Activated CD4-positive, alpha-beta T cell treated with anti-CD3 and anti-CD28 coated beads, Interleukin-2, amount 10 ng/mL, durations not matched to agents 7 days and 5 days (primary cell): ENCODE measurements at places on chromosomes 6 and 20. TPM values are rescaled to one million over a fixed set of nuclear protein-coding genes. Genes with fewer than 3 reads are reported as not detected.

TREML2 gene
- total RNA-seq: 25.8 TPM

DNA sequence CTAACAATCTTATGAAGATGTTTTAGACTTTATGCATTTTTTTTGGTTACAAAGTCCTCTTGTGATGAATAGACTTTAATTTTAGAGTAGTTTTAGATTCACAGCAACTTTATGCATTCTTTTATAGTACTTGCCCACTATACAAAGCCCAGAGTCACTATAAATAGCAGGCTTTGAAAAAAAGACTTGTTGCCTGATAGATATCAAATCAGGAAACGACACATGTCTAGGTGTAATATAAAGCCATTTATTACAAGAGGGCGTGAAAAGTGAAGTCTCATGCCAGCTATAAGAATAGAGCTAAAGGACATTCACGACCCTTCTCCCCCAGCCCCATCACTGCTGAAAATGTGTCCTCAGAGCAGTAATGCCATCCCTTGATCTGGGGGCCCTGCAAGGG is 78.0 kb upstream of the MRPS10 start:
- no peak overlapping the region for H3K27ac ChIP-seq
- H3K27me3 ChIP-seq: no peaks in the 10 kb centered on the region
- DNase-seq: no peak
- peaks cover 45% of the 10 kb centered on the region for H3K4me1 ChIP-seq
- peaks cover 46% of the 10 kb centered on the region for H3K36me3 ChIP-seq
- H3K4me3 ChIP-seq: no peak overlapping the region

- H3K4me1 ChIP-seq: no peaks in the 10 kb centered on the region
- no peak for DNase-seq
- H3K27ac ChIP-seq: no peak overlapping the region
These were observed 419.6 kb upstream of the MARCKS start for GRCh38 chr6:113437566-113437965.

GRCh38 chr6:13362412-13362811 is 34.1 kb upstream of the TBC1D7 start:
- H3K36me3 ChIP-seq: peaks cover 2% of the 10 kb centered on the region
- H3K4me1 ChIP-seq: peaks cover 18% of the 10 kb centered on the region
- H3K27ac ChIP-seq: no peak overlapping the region
- DNase-seq: no peak

TMEM244 gene
- total RNA-seq: not detected
